SW480 (cell line): ENCODE measurements at places on chromosomes 12 and 14.

- no peak for DNase-seq
Measured at GRCh38 chr12:16159571-16159970, 117.9 kb downstream of the SLC15A5 start.

DNA sequence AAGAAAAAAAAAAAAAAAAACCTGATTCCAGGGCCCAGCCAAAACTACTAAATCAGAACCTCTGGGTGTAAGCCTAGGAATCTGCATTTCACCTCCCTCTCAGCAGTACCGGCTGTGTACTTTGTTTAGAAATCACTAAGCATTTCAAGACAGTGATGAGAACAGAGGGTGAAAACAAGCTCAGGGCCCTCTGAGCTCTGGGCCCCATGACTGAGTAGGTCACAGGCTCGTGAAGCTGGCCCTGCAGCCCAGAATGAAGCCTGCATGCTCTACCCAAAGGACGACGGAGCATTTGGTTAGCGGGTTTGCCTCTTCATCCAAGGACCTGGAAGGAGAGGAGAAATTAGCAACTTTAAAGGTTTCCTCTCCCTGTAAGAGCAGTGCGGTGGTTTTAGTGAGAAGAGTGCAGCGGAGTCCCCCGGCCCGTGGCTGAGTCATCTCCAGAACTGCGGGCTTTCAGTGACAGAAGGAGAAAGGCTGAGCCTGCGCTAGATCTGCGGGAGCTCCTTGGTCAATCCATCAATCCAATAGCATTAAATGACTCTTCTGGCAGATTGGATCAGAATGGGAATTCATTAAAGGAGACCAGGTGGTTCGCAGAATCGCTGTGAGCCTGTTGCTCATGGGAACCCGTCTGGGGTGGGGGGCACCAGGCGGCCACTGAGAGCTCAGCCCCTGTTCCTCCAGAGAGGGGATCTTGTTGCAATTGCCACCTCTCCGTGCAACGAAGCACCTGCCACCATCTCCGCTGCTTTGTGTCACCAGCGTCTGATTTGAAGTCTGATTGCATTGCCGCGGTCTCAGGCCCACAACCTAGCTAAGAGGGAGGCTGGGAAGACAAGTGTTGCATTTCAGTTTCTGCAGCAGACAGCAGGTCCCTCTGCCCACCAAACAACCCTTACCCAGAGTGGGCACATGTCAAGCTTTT, 7.3 kb downstream of the IL31 start:
- no peak for DNase-seq

GRCh38 chr12:68118096-68118755, 41.3 kb downstream of the IFNG start:
- DNase-seq = no peak

DNA sequence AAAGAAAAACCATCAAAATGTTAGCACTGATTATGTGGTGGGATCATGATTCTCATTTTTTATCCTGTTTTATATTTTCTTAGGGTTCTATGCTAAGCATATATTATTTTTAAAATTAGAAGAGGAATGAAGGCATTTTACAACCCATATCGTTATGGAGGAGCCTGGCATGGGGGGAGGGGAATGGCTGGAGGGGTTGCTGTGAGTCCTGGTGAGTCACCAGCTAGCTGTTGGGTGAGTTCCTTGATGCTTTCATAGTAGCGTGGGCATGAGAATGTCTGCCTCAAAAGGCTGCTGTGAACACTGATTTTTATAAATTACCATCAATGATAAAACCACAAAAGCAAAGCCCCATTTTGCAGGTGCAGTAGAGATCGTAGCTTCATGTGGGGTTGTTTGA, 46.9 kb downstream of the C14orf132 start:
- peak; percentile 56 for DNase-seq

DNA sequence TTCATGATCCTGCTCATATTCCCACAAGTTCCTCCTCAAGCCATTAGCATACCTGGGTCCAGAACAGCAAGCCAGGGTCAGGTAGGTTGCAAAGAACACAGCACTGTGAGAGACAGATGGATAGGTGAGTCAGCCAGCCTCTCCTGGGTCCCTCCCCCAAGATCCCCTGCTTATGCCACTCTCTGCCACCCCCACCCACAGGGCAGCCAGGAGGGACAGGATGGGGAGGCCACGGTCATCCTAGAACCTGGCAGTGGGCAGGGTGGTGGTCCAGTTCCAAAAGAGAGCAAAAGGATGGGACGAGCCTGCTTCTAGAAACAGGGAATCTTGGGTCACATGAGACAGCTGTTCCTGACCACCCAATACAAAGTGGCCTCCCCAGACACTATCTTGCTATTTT, 12.7 kb downstream of the FAIM2 start:
- no peak for DNase-seq

GRCh38 chr12:116922194-116922897, 11.6 kb downstream of the FBXW8 start:
- DNase-seq = no peak
